Activated CD4-positive, alpha-beta T cell treated with anti-CD3 and anti-CD28 coated beads, Interleukin-2, amount 50 U/mL, for 48 hours (primary cell): ENCODE measurements at places on chromosomes 7 and 10.

DNA sequence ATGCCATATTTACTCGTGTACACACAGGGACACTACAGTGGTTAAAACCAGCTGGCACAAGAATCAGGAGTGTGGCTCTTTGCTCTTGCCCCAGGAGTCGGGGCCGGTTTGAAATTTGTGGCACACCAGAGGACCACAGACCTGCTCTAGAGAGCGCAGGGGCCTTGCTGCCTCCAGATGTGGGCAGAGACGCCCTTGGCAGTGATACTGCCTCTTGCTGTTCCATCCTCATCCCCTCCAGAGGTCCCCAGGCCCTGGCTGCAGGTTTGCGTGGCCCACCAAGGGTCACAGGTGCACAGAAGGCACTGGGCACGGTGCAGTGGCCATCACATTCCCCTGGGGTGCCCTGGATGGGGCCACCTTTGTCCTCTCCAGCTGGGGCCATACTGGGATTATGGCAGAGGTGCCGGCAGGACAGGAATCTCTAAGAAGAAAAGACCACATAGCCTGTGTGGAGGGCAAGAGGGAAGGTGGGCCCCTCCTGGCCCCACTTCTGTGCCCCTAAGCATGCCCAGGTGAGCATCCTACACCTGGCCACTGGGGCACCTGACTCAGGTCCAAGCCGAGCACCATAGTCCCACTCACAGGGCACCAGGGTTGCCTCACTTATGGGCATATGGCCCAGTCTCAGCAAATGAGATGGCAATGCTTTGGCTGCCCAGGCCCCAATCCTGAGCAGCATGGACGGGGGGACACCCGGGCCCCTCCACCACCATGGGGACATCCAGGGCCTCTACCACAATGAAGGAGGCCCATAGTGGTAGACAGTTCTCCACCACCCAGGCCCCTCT lies 45.6 kb downstream of the FOXL3 start:
- no peak for DNase-seq

GRCh38 chr10:7359954-7360353 lies 50.9 kb downstream of the SFMBT2 start:
- DNase-seq, result no peak

- DNase-seq, result no peak
Observed at GRCh38 chr7:74627661-74628411, 29.7 kb upstream of the GTF2I start.

- DNase-seq, result no peak
Observed at GRCh38 chr10:125744909-125745308, 25.4 kb downstream of the EDRF1 start.

DNA sequence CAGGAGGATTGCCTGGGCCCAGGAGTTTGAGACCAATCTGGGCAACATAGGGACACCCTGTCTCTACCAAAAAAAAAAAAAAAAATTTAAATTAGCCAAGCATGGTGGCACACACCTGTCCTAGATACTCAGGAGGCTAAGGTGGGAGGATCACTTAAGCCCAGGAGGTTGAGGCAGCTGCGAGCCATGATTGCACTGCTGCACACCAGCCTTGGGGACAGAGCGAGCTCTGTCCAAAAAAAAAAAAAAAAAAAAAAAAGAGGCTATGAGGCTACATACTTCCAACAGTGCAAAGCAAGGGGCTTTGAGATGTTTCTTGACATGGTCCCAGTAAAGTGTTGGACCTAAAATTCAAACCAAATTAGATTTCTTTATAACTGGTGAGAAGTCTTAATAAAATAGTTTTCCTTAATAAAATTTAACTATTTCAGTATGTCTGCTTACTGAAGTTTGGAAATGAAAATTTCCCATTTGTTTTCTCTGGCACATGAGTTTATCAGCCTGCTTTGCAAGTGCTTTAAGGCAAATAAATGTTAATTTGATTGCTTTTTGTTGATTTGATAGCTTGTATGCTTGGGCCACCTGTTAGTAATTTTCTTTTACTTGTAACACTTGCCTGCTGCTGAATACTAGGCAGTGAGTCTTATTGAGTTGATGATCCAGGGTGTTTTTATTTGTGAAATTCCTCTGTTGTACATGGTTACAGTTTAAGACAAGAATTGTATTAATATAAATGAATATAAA lies 16.1 kb downstream of the CALU start:
- DNase-seq, result no peak
